Activated effector memory CD4-positive, alpha-beta T cell treated with anti-CD3 and anti-CD28 coated beads, Interleukin-2, amount 50 U/mL, for 16 hours (primary cell): ENCODE measurements at places on chromosomes 1 and 21.

DNA sequence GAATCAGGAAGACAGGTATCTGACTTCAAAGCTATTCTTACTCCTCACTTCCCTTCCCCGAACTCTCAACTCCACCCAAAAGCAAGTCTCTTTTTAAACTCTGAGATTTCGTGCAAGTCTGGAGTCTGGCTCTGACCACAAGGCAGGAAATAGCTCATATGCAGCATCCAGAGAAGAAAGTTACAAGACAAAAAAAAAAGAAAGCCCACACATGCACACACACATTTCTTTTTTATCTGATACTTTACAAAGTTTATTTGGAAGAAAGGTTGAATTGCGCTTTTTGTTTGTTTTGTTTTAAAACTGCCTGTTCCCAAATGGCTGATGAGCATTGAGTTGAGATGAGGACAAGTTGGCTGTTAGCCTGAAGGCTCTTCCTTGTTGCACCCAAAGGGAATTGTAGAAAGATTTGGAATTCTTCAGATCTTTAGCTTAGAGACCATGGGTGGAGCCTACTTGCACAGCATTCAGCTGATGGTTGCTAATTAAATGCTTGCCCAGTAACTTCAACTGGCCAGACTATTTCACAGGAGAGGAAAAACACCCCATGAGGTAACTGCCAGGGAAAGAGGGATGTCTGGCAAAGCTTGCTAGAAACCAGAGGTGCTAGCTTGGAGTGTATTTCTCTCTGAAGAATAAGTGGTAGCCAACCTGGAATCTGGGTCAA is 490.3 kb downstream of the TTLL7 start:
- peak; percentile 64 for DNase-seq

- DNase-seq, result no peak
Observed at GRCh38 chr1:233490488-233490887, 123.4 kb upstream of the KCNK1 start.

- DNase-seq, result no peak
Observed at GRCh38 chr1:84899969-84900368, 7.0 kb upstream of the LPAR3 start.

DNA sequence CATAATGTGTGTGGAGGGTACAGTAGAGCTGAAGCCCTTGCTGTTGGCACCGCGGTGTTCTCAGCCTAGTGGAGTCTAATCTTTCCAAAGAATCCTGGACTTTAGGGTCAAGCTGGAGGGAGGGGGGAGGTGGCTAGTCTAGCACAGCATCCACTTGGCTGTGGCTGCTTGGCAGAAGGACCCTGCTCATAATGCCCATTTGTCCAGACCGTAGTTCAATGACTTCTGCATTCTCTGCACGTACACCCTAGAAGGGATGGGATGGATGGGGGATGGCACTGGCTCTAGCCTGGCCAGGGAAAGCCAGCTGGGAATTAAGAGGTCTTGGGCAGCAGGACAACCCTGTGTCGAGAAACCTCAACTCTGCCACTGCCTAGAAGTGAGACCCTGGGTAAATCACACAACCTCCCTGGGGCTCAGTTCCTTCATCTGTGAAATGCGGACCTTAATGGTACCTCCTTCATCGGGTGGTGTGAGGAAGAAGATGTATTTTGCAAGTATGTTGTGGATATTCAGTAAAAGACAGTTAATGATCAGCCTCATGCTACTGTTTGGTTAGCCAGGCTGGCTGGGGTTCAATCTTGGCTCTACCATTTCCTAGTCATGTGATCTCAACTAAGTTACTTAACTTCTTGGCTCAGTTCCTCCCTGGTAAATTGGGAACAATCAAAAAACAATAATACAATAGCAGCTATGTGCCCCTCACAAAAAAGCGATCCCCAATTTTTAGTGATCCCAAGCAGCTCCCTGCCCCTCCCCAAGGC is 27.2 kb upstream of the CLIC4 start:
- no peak for DNase-seq

- DNase-seq, result peak; percentile 3
Observed at GRCh38 chr1:29515170-29515955, 279.0 kb downstream of the PTPRU start.

DNA sequence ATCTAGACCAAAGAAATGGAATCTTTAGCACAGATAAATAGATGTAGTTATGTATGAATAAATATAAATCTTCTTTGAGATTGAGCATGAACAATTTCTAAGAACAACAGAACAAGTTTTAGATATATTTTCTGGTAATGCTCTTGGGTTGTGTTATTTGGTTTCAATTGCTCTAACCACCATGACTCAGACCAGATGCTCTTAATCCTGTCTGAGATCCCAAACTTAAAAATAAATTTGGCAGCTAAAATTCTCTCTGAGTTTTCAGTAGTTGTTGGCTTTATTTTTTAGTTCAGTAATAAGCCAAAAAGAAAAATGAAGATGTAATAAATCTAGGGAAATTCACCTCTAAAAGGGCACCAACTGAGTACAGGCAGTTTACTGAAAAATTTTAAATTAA is 1693.4 kb downstream of the NCAM2 start:
- no peak for DNase-seq

- DNase-seq, result no peak
Observed at GRCh38 chr1:100249155-100249536, 488 bp downstream of the DBT start.

- DNase-seq, result peak; percentile 83
Observed at GRCh38 chr1:109248797-109249629, at the start of gene CELSR2. Gene CELSR2 (plus strand): TSS chr1:109249539. CDS start chr1:109250080, 541 bp downstream.

GRCh38 chr1:153805042-153805745 is 30.0 kb downstream of the SLC27A3 start:
- DNase-seq, result peak; percentile 79

GRCh38 chr1:240497908-240498307 is 114.0 kb downstream of the GREM2 start:
- no peak for DNase-seq

DNA sequence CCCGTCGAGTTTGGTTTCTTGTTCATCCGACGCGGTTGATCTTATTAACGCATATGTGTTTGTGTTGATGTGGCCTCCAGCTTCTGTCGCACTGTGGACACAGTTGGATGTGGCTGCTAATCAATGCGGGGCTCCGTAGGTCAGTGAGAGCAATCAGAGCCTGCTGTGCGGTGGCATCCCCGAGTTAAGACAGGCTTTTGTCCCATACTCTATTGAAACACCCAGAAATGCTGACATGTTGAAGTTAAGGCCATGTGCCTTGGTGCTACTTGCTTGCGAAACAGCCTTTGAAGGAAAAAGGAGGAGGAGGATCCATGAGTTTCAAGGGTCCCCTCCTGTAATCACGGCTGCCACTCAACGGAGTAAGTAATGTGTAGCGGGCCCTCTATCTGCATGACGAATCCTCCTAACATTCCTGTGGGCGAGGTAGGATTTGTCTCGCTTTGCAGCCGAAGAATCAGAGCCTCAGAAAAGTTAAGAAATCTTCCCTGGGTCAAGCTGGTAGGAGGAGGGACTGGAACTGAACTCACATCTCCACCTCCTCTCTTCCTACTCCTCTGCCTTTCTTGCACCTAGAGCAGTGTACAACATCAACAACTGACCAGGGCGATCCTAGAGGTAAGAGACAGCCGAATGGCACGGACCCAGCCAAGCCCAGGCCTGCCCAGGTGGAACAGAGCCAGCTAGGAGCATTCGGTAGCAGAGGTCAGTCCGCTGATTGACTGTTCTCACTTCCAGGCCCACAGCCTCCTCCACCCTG is 19.5 kb downstream of the PDE9A start:
- DNase-seq, result no peak

DNA sequence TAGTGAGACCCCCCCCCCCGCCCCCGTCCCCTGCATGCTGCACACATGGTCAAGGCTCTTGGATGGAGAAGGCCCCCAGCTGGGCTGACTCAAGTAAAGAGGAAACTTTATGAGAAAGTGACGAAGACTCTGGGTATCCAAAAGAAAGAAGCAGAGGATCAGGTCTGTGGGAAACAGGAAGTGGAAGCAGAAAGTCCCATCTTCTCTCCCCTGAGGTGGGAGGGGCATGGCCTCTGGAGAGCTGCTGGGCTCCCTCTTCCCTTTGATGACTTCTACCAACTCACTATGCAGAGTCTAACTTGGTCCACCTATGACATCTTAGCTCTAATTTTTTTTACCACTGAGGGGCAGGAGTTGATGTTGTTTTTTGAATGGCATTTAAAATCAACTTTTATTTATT is 42.7 kb upstream of the LIN9 start:
- DNase-seq, result no peak

- no peak for DNase-seq
Observed at GRCh38 chr1:8118031-8118451, 91.9 kb upstream of the ERRFI1 start.
